HFFc6 (cell line): ENCODE measurements at places on chromosomes 16 and 17. TPM values are rescaled to one million over a fixed set of nuclear protein-coding genes. Genes with fewer than 3 reads are reported as not detected.
A peak's percentile ranks its signal among the peaks of the same experiment; 100 is the strongest.

- DNase-seq = no peak
- H3K4me3 ChIP-seq = no peak overlapping the region
- peaks cover 5% of the 10 kb centered on the region; the same call in 1 of the 2 replicates for H3K36me3 ChIP-seq
- H3K27me3 ChIP-seq = no peaks in the 10 kb centered on the region
These were observed 35.9 kb upstream of the GHDC start for GRCh38 chr17:42230225-42230624.

DNA sequence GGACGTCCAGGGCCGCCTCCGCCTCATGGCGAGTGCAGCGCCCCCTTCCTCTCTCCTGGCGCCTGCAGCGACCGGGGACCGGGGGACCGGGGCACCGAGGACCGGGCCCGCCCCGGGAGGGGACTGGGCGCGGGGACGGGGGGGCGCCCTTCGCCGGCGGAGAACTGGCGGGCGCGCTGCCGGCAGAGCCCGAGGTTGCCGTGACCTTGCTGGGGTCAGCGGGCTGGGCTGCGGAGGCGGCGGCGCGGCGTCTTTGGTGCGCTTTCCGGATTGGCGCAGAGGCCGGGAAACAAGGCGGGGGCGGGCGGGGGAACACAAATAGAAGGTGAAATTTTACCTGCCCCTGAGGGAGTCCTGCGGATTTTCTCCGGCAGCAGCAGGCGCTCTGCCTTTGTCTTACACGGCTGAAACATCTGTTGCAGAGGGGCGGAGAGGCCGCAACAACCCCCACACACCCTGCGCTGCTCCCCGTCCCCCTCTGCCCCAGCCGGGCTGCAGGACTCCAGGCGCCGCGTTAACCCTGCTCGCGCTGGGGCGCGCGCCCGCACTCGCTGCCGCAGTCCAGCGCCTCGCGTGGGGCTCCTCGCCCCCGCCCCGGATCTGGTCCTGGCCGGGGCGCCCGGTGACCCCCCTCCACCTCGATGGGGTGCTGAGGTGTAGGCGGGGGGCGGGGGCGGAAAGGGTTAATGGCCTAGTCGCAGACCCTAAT is 53.5 kb downstream of the SREBF1 start:
- DNase-seq = no peak
- peak overlapping the region; percentile 74 for H3K4me3 ChIP-seq
- peaks cover 37% of the 10 kb centered on the region for H3K4me1 ChIP-seq
- H3K27me3 ChIP-seq = peaks cover 4% of the 10 kb centered on the region
- no peak overlapping the region for H3K27ac ChIP-seq
- no peaks in the 10 kb centered on the region for H3K36me3 ChIP-seq

DNA sequence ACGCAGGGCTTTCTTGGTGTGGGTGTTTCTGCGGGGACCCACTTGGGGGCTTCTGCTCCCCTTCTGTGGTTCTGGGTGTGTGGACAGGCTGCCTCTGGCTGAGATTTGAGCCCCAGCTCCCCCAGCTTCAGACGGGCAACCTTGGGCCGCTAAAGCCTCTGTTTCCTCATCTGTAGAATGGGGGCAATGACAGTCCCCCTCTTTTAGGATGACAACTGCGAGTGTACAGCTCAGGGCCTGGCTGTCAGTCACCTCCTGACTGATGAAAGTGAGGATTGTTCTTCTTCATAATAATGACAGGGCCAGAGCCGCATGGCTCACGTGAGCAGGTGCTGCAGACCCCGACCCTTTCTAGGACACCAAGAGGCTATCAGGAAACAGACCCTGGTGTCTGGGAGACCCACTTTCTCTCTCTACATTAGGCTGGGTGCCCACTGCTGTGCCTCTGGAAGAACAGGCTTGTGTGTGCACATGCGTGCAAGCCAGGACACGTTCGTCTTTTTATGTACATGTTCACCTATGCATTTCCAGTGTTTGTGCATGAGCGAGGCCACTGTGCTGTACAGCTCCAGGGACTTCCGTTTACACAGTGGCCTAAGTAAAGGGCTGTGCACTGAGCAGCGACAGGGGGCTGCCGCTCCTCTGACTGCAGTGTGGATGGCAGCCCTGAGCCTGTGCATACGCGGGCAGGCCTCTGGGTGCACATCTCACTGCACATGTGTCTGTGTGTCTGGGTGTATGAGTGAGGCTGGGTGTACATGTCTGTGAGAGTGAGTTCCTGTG is 4.6 kb downstream of the SPNS3 start:
- H3K4me1 ChIP-seq = no peaks in the 10 kb centered on the region
- no peaks in the 10 kb centered on the region for H3K36me3 ChIP-seq
- no peak overlapping the region for H3K27ac ChIP-seq
- no peak overlapping the region for H3K4me3 ChIP-seq
- H3K27me3 ChIP-seq = peaks cover 54% of the 10 kb centered on the region

- no peaks in the 10 kb centered on the region; the same call in 1 of the 2 replicates for H3K27me3 ChIP-seq
- H3K4me1 ChIP-seq = peaks cover 51% of the 10 kb centered on the region
- no peak for DNase-seq
- peaks cover 20% of the 10 kb centered on the region for H3K36me3 ChIP-seq
- peak overlapping the region; percentile 95 for H3K27ac ChIP-seq
These were observed 1.5 kb downstream of the SNX29 start for GRCh38 chr16:11978080-11978479.

- H3K27me3 ChIP-seq = no peaks in the 10 kb centered on the region; the same call in 1 of the 2 replicates
- no peak overlapping the region for H3K4me3 ChIP-seq
- no peak overlapping the region for H3K27ac ChIP-seq
These were observed 48.7 kb downstream of the GPRC5B start for GRCh38 chr16:19835968-19836421.

DNA sequence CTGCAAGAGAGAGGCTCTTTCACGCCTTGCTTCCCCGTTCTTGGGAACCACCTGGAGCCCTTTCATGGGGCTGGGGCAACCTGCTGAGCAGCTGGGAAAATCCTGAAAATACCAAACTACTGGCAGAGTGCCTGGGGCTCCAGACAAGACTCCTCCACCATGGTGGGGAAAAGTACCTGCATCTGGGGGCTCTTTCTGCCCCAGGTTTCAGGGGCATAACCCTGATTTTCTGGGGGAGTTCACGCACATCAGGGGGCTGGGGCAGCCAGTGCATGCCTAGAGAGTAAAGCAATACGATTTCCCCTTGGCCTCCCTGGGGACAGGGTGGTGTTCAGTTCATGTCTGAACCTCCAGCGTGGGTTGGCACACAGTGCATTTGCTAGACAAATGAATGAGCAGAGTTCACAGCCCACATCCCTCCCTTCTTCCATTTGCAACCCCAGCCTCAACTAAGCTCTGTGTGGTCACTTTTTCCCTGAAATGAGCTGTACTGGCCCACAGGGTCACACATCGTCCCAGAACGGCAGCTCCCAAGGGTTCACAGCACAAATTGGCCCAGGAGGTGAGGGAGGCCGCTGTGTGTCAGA is 5.2 kb upstream of the CDC42EP4 start:
- no peak overlapping the region for H3K4me3 ChIP-seq
- H3K4me1 ChIP-seq = peaks cover 22% of the 10 kb centered on the region; the same call in 1 of the 2 replicates
- H3K27me3 ChIP-seq = peaks cover 8% of the 10 kb centered on the region; the same call in 1 of the 2 replicates
- H3K36me3 ChIP-seq = no peaks in the 10 kb centered on the region
- H3K27ac ChIP-seq = no peak overlapping the region
- no peak for DNase-seq

GRCh38 chr17:78020717-78021108 is 62.2 kb downstream of the TNRC6C start:
- H3K4me3 ChIP-seq = no peak overlapping the region
- DNase-seq = no peak
- H3K27ac ChIP-seq = no peak overlapping the region

GRCh38 chr17:42906772-42907446 is 6.3 kb downstream of the G6PC1 start:
- no peak overlapping the region for H3K27ac ChIP-seq
- H3K36me3 ChIP-seq = no peaks in the 10 kb centered on the region
- peaks cover 13% of the 10 kb centered on the region for H3K4me1 ChIP-seq
- DNase-seq = no peak
- H3K4me3 ChIP-seq = no peak overlapping the region

DNA sequence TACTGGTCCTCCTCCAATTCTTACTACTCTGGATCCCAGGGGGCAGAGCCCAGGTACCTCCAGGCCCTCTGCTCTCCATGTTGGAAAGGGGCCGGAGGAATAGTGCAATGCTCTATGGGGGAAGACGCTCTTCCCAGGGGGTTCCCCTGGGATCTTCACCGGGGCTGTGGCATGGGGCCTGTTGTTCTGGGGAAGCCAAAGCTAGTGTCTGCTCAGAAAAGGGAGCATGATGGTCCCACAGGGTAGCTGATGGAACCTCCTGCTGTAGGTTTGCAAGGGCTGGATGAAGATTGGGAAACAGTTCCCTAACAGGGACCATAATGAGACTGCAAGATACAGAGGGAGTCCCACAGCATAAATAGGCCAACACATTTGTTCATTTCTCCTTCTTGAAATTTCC is 114.7 kb downstream of the IRX5 start:
- no peak for DNase-seq
- H3K4me1 ChIP-seq = no peaks in the 10 kb centered on the region
- peaks cover 7% of the 10 kb centered on the region for H3K27me3 ChIP-seq
- H3K27ac ChIP-seq = no peak overlapping the region
- H3K36me3 ChIP-seq = no peaks in the 10 kb centered on the region
- no peak overlapping the region for H3K4me3 ChIP-seq

DNA sequence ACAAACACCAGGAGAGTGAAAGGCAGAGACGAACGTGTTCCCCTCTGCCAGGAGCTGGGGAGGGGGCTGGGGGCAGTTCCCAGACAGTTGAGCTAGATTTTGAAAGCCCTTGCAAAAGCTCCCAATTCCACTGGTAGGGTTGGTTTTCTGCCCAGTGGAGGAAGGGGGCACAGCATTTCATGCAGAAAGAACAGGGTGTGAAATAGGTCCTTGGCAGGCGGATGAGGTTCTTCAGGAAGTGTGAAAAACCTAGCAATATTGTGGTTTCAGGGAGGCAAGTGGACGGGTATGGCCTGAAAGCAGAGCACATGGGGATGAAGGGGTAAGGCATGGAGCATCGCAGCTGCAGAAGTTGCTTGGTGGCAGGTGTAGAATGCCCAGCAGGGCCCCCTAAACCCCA is 248.3 kb downstream of the KATNIP start:
- no peaks in the 10 kb centered on the region for H3K4me1 ChIP-seq
- no peaks in the 10 kb centered on the region for H3K36me3 ChIP-seq
- H3K27me3 ChIP-seq = peaks cover 18% of the 10 kb centered on the region
- no peak overlapping the region for H3K27ac ChIP-seq
- H3K4me3 ChIP-seq = no peak overlapping the region
- DNase-seq = no peak

DNA sequence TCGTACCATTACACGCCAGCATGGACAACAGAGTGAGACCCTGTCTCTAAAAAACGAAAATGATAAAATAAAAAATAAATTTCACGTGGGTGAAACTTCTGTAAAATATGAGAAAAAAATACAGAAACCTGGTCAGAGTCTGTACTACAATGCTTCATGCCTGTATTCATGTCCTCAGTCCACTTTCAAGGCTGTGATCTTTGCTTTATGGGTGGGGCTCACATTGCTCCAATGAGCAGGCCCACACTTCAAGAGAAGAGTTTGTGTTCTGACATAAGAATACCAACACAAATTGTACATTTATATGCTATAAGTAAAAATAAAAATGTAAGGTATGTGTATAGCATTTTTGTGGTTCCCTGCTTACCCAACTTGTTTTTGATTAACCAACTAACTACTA is 32.2 kb upstream of the ABCA3 start:
- H3K4me3 ChIP-seq = no peak overlapping the region
- DNase-seq = no peak
- no peaks in the 10 kb centered on the region for H3K36me3 ChIP-seq
- H3K27me3 ChIP-seq = peaks cover 9% of the 10 kb centered on the region
- no peak overlapping the region for H3K27ac ChIP-seq

DNA sequence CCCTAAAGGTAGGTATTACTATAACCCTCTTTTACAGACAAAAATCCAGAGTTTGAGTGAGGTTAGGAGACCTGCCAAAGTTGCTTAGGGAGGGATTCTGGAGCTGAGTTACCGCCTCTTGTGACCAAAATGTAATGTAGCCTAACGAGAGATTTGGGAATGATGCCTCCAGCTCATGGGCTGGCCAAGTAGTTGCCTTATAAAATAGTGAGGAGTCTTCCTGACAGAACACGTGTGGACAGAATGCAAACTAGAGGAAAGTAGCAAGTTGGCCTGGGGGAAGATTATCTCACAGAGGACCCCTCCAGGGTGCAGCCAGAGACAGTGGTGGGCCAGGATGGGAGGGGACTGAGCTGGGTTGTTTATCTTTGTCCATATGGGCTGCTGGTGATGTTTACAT is 543.7 kb upstream of the CDH11 start:
- DNase-seq = no peak
- H3K36me3 ChIP-seq = peaks cover 4% of the 10 kb centered on the region; the same call in 1 of the 2 replicates
- H3K27ac ChIP-seq = no peak overlapping the region

GRCh38 chr17:63151941-63152523 is 186.0 kb downstream of the TANC2 start:
- peak overlapping the region; percentile 95 for H3K27ac ChIP-seq
- 0 out of 2 replicates have a peak, but pooled peaks cover 4% of the 10 kb centered on the region for H3K36me3 ChIP-seq
- peaks cover 78% of the 10 kb centered on the region for H3K4me1 ChIP-seq
- no peaks in the 10 kb centered on the region; the same call in 1 of the 2 replicates for H3K27me3 ChIP-seq
- peak; percentile 80 for DNase-seq

GRCh38 chr17:47810200-47810821 is 11.3 kb downstream of the OSBPL7 start:
- peak overlapping the region; percentile 74; the same call in 1 of the 2 replicates for H3K27ac ChIP-seq
- H3K4me3 ChIP-seq = no peak overlapping the region
- DNase-seq = peak; percentile 93
- peaks cover 16% of the 10 kb centered on the region for H3K4me1 ChIP-seq

GRCh38 chr16:72910381-72910780 is 137.5 kb downstream of the ZFHX3 start:
- no peak for DNase-seq
- H3K27me3 ChIP-seq = peaks cover 2% of the 10 kb centered on the region
- no peak overlapping the region for H3K4me3 ChIP-seq
- peaks cover 12% of the 10 kb centered on the region for H3K36me3 ChIP-seq

- H3K27me3 ChIP-seq = no peaks in the 10 kb centered on the region
- H3K27ac ChIP-seq = peak overlapping the region; percentile 72
These were observed 7.5 kb upstream of the SNTB2 start for GRCh38 chr16:69179328-69180010.

Gene SOX9
- 0.98 to 4.2 TPM (median 3.2 TPM) in 3 replicates for total RNA-seq

Gene ENPP7
- not detected in 2 replicates for total RNA-seq

Gene MEFV
- 0.16 TPM in 1 of 2 replicates, not detected in the other for total RNA-seq
